Stimulated activated CD4-positive, alpha-beta T cell treated with anti-CD3 and anti-CD28 coated beads, TNF-alpha, amount 100 ng/mL, for 1 hour (primary cell): ENCODE measurements at places on chromosomes 13 and 19.

GRCh38 chr13:50644081-50644871 is 199.2 kb downstream of the DLEU7 start:
- DNase-seq = no peak

DNA sequence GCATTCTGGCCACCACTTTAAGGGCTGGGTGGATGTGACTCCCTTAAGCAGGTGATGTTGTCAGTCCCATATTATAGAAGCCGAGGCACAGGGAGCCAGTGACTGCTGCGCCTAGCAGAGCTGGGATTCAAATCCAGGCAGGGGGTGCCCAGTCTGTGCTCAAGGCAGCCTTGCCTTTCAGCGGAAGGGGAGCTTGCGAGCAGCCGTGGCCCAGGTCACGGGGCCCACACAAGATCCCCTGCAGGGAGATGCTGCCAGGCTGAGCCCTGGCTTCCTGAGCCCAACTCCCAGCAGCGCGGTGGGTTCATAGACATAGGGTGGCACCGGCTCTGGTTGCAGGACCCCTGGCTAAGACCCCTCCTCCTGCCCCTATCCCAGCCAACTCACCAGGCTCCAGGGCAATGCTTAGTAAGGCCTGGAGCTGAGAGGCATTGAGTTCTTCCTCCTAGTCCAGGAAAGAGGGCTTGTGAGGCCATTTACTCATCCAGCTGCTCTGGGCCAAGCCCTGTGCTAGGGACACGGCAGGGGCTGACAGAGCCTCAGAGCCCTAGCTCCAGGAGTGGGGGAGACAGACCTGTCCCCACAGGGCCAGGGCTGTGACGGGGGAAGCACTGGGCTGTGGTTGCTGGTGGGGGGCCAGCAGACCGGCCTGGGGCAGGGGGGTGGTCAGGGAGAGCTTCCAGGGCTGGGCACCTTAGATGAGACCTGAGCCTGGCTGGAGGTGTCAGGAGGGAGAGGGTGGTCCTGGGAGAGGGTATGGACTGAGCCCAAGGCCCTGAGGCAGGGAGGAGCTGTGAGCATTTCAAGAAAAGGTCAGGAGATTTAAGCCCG is 9.6 kb downstream of the CAPN12 start:
- DNase-seq = no peak

DNA sequence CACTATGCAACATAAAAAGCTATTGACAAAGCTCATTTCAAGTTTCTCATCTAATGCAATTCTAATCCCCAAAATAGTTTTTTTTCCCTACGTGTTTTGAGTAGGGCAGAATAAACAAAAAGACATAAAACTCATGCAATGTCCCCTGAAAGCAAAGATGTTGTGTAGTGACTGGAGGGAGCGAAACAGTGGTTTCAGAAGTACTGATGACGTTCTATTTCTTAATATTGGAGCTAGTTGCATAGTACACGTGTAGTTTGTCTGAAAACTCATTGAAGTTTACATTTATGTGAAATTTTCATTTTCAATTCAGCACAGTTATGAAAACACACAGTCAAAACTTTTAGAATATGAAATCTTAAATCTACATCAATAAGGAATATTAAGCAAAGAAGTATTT is 31.6 kb downstream of the USP12 start:
- no peak for DNase-seq

GRCh38 chr19:30362156-30362754 is 9.9 kb upstream of the ZNF536 start:
- DNase-seq = no peak

GRCh38 chr13:23984546-23984945 is 87.2 kb upstream of the C1QTNF9B start:
- DNase-seq = no peak

- DNase-seq = no peak
Observed at GRCh38 chr13:111166882-111167675, 52.0 kb downstream of the ARHGEF7 start.

DNA sequence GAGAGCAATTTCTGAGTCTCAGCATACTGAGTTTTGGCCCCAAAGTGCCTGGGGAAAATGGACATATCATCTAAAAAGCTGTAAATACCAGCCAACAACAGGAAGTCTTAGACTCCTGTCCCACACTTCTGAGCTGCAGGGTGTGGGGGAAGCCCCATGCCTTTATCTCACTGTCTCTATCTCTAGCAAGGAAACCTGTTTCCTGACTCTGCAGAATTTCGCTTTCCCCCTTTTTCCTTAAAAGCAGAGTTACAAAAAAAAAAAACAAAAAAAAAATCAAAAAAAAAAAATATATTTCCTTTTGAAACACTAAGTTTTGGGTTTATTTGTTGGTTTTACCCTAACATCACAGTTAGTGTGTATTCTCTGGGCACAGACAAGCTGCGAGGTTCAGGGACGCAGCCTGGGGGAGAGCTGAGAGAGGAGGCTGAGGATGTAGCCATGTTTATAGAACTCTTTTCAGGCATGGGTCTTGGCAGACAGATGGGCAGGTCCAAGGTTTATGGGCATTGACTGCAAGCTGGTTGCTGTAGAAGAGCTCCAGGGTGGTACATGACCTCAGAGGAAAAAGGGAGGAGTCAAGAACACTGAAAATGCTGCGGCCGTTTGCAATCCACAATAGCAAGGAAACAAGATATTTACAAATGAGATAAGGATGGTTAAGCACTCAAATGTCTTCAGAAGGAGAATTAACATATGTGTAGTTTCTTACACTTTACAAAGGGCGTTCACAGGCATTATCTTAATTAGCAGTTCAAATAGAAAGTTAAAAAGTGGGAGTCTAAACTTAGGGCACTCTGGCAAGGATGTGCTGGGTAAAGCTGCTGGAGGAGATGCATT is 4.9 kb downstream of the MBNL2 start:
- no peak for DNase-seq

DNA sequence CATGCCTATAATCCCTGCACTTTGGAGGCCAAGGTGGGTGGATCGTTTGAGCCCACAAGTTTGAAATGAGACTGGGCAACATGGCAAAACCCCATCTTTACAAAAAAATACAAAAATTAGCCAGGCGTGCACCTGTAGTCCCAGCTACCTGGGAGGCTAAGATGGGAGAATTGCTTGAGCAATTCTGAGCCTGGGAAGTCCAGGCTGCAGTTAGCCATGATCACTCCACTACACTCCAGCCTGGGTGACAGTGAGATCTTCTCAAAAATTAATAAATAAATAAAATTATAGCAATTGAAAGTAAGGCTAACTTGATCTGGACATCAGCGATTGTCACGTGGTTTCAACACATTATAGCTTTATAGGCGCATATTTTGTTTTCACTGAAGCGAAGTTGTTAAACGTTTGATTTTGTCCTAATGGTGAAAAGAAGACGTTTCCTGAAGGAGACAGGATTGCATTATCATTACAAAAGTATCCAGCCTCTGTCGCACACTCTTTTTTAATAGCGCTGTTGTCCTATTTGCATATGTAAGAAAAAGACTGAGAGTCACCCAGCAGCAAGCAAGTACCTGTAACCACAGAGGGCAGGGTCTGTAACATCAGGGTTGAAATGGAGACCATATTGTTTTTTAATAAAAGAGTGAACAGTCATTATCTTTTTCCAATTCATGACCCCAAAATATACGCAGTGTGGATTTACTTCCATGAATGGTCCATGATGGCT is 335.7 kb downstream of the DCT start:
- DNase-seq = no peak
